EL (cell line): ENCODE measurements at places on chromosomes 16 and 17.

DNA sequence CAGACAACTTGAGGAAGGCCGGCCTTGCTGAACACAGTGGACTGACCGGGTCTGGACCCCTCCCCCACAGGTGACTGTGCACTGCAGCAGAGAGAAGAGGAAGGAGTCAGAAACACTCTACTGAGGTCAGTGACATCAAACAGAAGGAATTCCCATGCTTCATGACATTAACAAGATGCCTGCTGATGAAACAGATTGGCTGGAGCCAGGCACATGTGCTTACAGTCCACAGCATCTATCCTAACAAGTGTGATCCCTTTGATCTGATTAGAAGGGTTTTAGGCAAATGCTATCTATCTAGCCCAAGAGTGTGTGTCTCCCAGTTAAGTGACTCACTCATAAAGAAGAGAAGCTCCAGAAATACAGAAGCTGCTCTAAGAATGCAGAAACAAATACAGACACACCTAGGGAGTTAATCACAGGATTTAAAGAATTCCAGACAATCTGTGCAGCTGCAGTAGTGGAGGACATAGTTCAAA lies 90.2 kb downstream of the SYCE1L start:
- DNase-seq: peak; percentile 83

DNA sequence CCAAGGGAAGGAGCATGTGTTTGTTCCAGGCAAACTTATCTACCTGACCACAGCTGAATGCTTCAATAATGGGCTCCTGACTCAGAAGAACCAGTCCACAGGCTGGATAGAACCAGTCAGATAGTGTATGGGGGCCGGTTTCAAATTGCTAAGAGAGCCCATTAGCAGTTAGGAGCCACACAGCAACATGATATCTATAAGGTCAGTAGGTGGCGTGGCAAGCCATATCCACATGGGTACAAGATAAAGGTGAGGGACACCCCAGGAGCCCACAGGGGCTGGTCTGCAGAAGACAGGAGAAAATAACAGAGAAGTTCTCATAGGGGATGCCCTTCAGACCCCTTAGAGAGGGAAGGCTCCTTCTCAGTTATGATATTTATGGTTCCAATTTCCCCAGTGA lies 31.6 kb upstream of the CDRT15 start:
- DNase-seq: no peak

GRCh38 chr17:2396568-2397246 lies 4.2 kb downstream of the MNT start:
- DNase-seq: peak; percentile 100

DNA sequence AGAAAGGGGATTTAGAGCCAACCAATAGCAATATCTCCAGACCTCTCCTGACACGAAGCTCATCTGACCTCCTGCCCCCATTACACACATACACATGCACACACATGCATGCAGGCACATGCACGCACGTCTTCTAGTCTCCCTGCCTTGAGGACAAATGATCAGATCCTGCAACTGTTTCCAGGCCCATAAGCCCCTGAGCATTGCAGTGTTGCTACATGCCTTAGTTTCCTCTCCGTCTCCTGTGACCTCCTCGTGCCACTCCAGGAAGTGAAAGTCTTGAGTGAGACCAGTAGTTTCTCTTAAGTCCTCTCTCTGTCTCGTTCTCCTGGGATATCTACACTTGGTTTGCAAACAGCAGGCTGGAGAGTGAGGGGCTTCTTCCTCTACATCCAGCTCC lies 8.2 kb downstream of the CIITA start:
- no peak for DNase-seq

DNA sequence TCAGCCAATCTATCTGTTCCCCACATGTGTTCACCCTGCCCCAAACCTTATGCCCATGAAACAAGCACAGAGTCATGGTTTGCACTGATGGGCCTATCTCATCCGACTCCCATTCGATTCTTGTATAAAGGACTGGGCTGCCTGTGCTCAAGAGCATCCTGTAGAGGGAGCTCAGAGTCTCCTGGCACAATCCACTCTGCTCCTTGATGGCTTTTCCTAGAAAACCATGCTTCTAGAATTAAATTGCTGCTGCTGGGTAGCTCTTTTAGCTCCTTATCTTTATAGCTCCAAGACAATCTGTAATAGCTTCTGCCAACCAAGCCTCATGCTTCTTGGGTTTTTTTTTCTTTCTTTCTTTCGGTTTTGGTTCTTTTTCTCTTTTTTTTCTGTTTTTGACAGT lies 9.7 kb downstream of the ZNF19 start:
- DNase-seq: peak; percentile 18

DNA sequence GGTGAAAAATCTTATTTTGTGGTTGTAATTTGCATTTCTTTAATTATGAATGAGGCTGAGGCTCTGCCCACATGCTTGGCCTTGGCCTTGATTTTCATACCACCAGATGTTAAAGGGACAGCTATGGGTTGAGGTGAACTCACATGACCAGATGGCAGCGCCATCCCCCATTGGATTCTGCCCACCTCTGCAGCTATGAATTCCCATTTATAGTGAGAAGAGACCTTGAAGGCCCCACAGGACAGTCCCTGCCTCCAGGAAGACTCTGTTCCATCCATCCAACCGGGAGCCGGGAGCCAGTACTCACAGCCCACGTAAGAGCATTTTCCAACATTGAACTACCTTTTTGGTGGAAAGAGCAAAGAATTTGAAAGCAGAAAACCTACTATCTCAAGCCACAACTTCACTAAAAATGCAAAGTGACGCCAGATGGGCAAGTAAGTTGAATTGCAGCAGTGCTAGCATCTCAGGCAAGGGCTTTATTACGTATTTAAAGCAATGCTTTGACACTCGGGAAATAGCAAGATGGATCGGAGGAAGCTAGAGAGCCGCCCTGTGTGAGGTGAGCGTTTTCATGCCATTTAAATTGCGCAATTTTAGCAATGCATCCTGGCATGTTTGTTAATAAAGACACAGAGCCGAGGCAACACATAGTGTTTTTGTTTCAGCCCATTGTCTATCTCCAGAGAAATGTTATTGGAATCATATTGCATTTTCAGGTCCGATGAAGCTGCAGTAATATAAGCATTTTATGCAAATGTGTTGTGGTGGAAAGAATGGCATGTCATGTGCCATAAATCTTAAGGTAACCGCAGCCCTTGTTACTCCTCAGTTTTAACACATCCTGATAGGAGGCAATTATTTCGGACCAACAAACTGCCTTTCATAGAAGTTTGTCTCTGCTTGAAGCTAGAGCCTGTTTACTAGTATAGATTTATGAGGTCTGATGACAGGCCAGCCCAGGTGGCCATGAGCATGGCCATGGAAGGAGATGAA lies 273.4 kb upstream of the TNRC6C start:
- no peak for DNase-seq

DNA sequence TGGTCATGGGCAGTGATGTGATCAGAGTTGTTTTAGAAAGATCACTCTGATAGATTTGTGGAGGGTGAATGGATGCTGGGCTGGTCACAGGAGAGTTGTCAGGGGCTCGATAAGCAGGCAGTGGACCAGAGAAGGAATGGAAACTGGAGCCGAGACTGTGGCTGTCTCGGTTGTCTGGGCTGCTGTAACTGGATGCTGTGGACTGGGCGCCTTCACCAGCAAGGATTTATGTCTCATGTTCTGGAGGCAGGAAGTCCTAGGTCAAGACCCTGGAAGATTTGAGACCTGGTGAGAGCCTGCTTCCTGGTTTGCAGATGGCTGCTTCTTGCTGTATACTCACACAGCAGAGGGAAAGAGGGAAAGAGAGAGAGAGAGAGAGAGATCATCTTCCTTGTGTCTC lies 203.6 kb downstream of the HS3ST4 start:
- DNase-seq: no peak
